Calu3 (cell line): ENCODE measurements at places on chromosomes 3 and 15. TPM values are rescaled to one million over a fixed set of nuclear protein-coding genes. Genes with fewer than 3 reads are reported as not detected.

DNA sequence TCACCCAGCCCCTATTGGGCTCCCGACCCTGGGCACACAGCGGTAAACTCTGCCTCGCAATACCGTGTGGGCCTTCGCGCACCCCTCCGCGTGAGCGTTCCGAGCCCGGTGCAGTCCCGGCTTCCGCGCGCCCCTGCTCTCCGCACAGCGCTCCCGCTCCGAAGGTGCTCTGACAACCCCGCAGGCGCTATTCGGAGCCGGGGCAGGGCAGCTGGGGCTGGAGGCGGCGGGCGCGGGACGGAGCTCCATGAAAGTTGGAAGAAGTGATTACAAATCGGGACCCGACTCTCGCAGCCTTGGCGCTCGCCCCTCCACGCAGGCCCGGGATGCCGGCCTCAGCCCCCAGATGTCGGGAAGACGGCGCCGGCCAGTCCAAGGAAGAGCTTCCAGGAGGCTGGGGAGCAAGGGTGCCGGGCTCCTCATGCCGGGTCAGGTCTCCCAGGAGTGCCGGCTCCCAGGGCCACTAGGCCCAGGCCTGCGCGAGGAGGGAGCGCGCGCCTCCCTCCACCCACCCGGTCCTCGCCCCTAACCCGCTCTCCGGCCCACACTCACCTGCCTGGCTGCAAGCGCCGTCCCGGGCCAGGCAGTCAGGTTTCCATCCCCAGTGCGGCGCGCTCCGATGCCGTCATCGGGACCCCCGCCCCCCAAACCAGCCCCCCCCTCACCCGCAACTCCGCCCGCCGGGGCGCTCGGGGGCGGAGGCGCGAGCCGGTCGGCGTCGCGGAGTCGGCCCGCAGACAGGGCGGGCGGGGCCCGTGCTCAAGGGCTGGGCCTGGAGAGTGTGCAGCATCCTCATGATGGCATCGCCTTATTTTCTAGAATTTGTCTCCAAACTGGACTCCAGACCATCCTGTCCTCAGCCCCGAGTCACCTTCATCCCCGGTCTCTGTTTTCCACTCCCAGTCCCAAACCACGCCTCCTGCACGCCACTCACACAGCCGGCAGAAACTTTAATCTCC is at the start of gene KIF7:
KIF7 (minus strand) TSS at position 621 of the 959 bp plus-strand sequence. CDS start 2,537 bp downstream, outside the sequence.
- H3K36me3 ChIP-seq = peaks cover 15% of the 10 kb centered on the region
- DNase-seq = peak; percentile 36
- peaks cover 36% of the 10 kb centered on the region for H3K27me3 ChIP-seq
- peak within 1 kb of the TSS; percentile 86 for H3K4me3 ChIP-seq
- H3K4me1 ChIP-seq = peaks cover 19% of the 10 kb centered on the region
- H3K27ac ChIP-seq = peak within 1 kb of the TSS; percentile 22

DNA sequence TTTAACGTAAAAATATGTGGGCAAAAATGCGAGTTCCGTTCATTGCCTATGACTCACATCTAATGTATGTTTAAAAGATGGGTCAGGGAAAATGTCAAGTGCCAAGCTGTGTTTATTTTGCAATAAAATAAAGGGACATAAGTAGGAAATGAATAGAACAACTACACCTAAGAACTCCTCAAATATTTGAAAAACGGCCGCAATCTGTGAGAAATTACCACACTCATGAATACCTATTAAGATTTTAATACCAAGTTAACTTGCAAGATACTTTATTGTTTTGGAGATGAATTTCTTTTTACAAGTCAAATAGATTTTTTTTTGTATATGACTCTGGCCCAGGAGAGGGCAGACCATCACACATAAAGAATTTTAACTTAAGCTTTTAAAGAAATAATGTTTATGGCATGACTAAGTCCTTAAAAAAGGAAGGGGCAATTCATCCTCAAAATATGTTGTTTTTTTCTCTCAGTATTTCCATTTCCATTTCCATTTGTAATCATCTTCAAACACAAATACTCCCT is 152.7 kb downstream of the SUCNR1 start:
- H3K36me3 ChIP-seq = peaks cover 8% of the 10 kb centered on the region
- no peak overlapping the region for H3K4me3 ChIP-seq
- peaks cover 56% of the 10 kb centered on the region for H3K4me1 ChIP-seq
- H3K27ac ChIP-seq = peak overlapping the region; percentile 82
- no peaks in the 10 kb centered on the region for H3K27me3 ChIP-seq

DNA sequence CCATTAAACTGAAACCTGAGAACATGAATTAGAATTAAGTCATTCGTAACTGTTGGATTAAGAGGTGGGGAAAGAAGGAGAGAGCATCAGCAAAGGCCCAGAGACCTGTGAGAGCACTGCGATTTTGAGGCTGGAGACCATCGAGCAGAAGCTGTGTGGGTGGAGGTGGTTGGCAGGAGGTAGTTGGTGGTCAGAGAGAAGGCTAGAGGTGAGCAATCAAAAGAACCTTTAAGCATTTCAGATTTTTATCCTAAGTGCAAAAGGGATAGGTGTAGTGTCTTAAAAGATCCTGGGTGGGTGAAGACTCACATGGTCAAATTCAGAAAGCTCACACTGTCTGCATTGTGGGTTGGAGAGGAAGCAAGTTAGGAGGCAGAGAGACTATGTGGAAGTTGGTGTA is 65.1 kb upstream of the TEX264 start:
- no peak overlapping the region for H3K4me3 ChIP-seq
- H3K27ac ChIP-seq = no peak overlapping the region
- no peaks in the 10 kb centered on the region for H3K27me3 ChIP-seq
- H3K36me3 ChIP-seq = no peaks in the 10 kb centered on the region
- no peaks in the 10 kb centered on the region for H3K4me1 ChIP-seq
- no peak for DNase-seq

DNA sequence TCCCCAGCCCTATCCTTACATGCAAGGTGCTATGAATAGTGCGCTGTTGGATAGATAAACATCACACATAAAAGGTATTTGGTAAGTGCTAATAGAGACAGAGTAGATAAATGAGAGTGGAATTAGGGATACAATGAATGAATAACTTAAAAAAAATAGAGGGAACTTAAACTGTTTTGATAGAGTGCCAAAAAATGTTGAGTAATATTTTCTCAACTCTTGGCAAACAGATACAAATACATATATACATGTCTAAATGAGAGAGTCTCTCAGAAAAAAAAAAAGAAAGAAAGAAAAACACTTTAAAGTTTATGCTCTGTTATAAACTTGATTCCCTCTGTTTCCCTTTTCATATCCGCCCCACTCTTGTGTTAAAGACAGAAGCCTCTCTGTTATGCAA is 667.4 kb downstream of the ROBO2 start:
- no peak for DNase-seq
- H3K27me3 ChIP-seq = no peaks in the 10 kb centered on the region
- H3K4me1 ChIP-seq = no peaks in the 10 kb centered on the region
- H3K36me3 ChIP-seq = no peaks in the 10 kb centered on the region
- H3K4me3 ChIP-seq = no peak overlapping the region

DNA sequence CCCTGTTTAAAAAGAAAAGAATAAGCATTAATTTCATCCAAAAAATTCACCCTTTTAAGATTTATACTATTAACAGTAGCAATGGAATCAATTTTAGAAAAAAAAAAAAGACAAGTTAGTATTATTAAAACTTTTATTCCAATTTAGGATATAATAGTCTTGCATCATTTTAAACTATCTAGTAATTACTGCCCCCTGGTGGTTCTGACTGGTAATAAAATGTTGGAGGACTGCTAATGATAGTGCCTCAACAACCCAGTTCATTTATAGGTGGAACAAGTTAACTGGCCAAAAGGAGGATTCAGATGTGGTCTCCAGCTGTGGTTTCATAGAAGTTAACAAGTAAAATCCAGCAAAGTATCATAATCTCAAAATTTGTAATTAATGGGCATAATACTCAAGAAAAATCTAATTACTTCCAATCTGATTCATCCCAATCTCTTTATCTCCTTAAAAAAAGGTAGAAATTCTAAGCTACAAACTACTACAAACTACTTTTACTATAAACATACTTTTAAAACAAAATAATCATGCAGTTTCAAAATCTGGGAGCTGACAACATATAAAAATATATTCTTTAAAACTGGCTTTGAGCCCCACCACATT is 30.7 kb upstream of the WDR49 start:
- no peak overlapping the region for H3K27ac ChIP-seq
- H3K4me1 ChIP-seq = peaks cover 6% of the 10 kb centered on the region
- DNase-seq = peak; percentile 84
- H3K27me3 ChIP-seq = no peaks in the 10 kb centered on the region
- H3K36me3 ChIP-seq = peaks cover 17% of the 10 kb centered on the region

- H3K36me3 ChIP-seq = no peaks in the 10 kb centered on the region
- no peaks in the 10 kb centered on the region for H3K27me3 ChIP-seq
- H3K4me3 ChIP-seq = no peak overlapping the region
- H3K27ac ChIP-seq = no peak overlapping the region
These were observed 1331.2 kb upstream of the GBE1 start for GRCh38 chr3:83092521-83093221.

DNA sequence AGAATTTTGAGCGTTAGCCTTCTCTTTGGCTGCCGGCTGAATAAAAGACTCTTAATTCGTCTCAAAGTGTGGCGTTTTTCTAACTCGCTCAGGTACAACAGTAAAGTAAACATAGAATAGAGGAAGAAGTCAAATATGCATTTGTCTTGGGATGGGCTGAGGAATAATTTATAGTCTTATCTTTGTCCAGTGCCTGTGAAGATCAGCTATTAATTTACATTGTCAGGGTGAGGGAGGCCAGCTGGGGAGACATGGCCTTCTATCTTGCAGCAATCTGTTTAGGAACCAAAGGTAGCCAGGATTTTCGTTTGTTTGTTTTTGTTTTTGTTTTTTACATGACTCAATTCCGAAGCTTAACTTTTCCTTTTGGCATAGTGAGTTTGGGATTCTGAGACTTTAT is 100.2 kb downstream of the VPS8 start:
- no peak overlapping the region for H3K4me3 ChIP-seq
- no peaks in the 10 kb centered on the region for H3K27me3 ChIP-seq
- no peak for DNase-seq
- no peaks in the 10 kb centered on the region for H3K4me1 ChIP-seq
- no peaks in the 10 kb centered on the region for H3K36me3 ChIP-seq

- no peaks in the 10 kb centered on the region for H3K4me1 ChIP-seq
- H3K27me3 ChIP-seq = no peaks in the 10 kb centered on the region
- H3K27ac ChIP-seq = no peak overlapping the region
- H3K36me3 ChIP-seq = no peaks in the 10 kb centered on the region
- DNase-seq = no peak
- no peak overlapping the region for H3K4me3 ChIP-seq
These were observed 366.8 kb upstream of the KCNMB2 start for GRCh38 chr3:178169421-178169820.

- H3K27me3 ChIP-seq = peaks cover 81% of the 10 kb centered on the region
- H3K27ac ChIP-seq = no peak overlapping the region
- no peak for DNase-seq
- H3K4me1 ChIP-seq = no peaks in the 10 kb centered on the region
- H3K4me3 ChIP-seq = no peak overlapping the region
These were observed 5.3 kb downstream of the KY start for GRCh38 chr3:134645515-134645914.

GRCh38 chr3:27224197-27224596 is 145.0 kb downstream of the NEK10 start:
- H3K27ac ChIP-seq = peak overlapping the region; percentile 37
- H3K36me3 ChIP-seq = no peaks in the 10 kb centered on the region
- H3K4me3 ChIP-seq = no peak overlapping the region
- DNase-seq = no peak

- H3K4me3 ChIP-seq = no peak overlapping the region
- H3K4me1 ChIP-seq = peaks cover 35% of the 10 kb centered on the region
- DNase-seq = no peak
- no peaks in the 10 kb centered on the region for H3K36me3 ChIP-seq
- H3K27me3 ChIP-seq = no peaks in the 10 kb centered on the region
These were observed 181.8 kb downstream of the MAGI1 start for GRCh38 chr3:65856907-65857306.

DNA sequence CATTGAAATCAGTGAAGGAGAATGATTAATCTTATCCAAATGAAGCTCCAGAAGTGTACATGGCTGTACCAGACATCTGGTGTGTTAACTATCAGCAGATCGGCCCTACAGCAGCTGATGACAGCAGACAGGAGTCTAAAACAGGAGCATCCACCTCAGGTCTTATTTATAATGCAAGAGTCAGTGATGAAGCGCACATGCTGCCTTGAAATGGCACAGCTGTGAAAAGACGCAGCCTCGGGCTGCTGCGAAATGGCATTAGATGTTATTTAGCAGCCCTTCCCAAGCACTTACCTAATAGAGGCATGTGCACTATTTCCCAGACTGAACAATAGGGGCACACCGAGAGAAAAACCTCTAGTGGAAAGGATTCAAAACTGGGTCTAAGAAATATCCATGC is 472.3 kb upstream of the CBLB start:
- no peaks in the 10 kb centered on the region for H3K36me3 ChIP-seq
- no peak overlapping the region for H3K4me3 ChIP-seq
- no peak overlapping the region for H3K27ac ChIP-seq
- no peak for DNase-seq

GRCh38 chr3:156919818-156920217 is 93.7 kb downstream of the LEKR1 start:
- no peak overlapping the region for H3K27ac ChIP-seq
- no peak for DNase-seq
- H3K27me3 ChIP-seq = no peaks in the 10 kb centered on the region
- no peaks in the 10 kb centered on the region for H3K4me1 ChIP-seq

GRCh38 chr3:58754074-58754473 is 87.5 kb upstream of the FAM3D start:
- DNase-seq = no peak
- H3K4me3 ChIP-seq = no peak overlapping the region
- H3K27ac ChIP-seq = no peak overlapping the region
- no peaks in the 10 kb centered on the region for H3K27me3 ChIP-seq
- H3K4me1 ChIP-seq = no peaks in the 10 kb centered on the region
- no peaks in the 10 kb centered on the region for H3K36me3 ChIP-seq

GRCh38 chr3:53940623-53941022 is 49.0 kb upstream of the SELENOK start:
- H3K4me1 ChIP-seq = no peaks in the 10 kb centered on the region
- peaks cover 72% of the 10 kb centered on the region for H3K27me3 ChIP-seq
- no peak overlapping the region for H3K4me3 ChIP-seq
- no peak overlapping the region for H3K27ac ChIP-seq

GRCh38 chr3:188458756-188459155 is 304.8 kb downstream of the LPP start:
- no peak overlapping the region for H3K27ac ChIP-seq
- no peak overlapping the region for H3K4me3 ChIP-seq
- H3K4me1 ChIP-seq = peaks cover 9% of the 10 kb centered on the region
- DNase-seq = no peak
- no peaks in the 10 kb centered on the region for H3K36me3 ChIP-seq

GRCh38 chr3:10145685-10146084 is 4.1 kb downstream of the VHL start:
- no peak overlapping the region for H3K4me3 ChIP-seq
- H3K36me3 ChIP-seq = peaks cover 64% of the 10 kb centered on the region
- no peak overlapping the region for H3K27ac ChIP-seq
- DNase-seq = no peak
- H3K27me3 ChIP-seq = no peaks in the 10 kb centered on the region
- H3K4me1 ChIP-seq = no peaks in the 10 kb centered on the region

CLSTN2 gene
- 0.07 TPM in 2 replicates for total RNA-seq

MAGEL2 gene
- total RNA-seq = not detected in 2 replicates

ELP6 gene
- 23.4 and 23.6 TPM in 2 replicates for total RNA-seq

SEMA3G gene
- total RNA-seq = 0.12 and 0.33 TPM in 2 replicates

ECE2 gene
- not detected in 2 replicates for total RNA-seq

MORC1 gene
- total RNA-seq = not detected in 2 replicates

ISL2 gene
- 5.3 and 7.6 TPM in 2 replicates for total RNA-seq

GOLIM4 gene
- total RNA-seq = 46.5 and 53.8 TPM in 2 replicates

RIOX2 gene
- 32.1 and 36.3 TPM in 2 replicates for total RNA-seq
